T-helper 17 cell (primary cell): ENCODE measurements at places on chromosomes 7 and 10.

GRCh38 chr7:126778101-126778500, 474.6 kb downstream of the GRM8 start:
- no peak for DNase-seq

DNA sequence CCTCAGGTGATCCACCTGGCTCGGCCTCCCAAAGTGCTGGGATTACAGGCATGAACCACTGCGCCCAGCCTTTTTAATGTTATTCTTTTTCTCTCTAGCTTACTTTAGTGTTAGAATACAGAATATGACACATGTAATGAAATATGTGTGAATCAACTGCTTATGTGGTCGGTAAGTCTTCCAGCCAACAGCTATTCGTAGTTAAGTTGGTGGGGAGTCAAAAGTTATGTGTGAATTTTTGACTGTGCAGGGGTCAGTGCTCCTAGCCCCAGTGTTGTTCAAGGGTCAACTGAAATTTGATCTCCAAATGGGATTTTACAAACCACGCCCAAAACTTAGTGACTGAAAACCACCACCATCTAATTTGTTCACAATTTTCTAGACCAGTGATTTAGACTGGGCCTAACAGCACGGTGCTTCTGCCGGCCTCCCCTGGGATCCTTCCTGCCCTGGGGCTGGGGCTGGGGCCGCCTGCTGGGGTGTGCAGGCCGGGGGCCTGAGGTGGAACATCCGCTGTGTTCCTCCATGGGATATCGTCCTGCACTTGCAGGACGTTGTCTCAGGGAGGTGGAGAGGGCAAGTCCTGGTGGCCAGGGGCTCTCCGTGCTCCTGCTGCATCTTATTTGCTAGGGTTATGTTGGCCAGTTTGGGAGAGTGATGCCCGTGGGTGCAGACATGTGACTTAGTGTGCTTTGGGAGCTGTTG, 24.5 kb upstream of the GRB10 start:
- no peak for DNase-seq

- DNase-seq, result no peak
Measured at GRCh38 chr10:101629837-101630632, 41.9 kb downstream of the DPCD start.

- no peak for DNase-seq
Measured at GRCh38 chr10:122557516-122557915, 3.0 kb upstream of the DMBT1 start.

- no peak for DNase-seq
Measured at GRCh38 chr7:47503281-47503680, 78.6 kb downstream of the TNS3 start.

DNA sequence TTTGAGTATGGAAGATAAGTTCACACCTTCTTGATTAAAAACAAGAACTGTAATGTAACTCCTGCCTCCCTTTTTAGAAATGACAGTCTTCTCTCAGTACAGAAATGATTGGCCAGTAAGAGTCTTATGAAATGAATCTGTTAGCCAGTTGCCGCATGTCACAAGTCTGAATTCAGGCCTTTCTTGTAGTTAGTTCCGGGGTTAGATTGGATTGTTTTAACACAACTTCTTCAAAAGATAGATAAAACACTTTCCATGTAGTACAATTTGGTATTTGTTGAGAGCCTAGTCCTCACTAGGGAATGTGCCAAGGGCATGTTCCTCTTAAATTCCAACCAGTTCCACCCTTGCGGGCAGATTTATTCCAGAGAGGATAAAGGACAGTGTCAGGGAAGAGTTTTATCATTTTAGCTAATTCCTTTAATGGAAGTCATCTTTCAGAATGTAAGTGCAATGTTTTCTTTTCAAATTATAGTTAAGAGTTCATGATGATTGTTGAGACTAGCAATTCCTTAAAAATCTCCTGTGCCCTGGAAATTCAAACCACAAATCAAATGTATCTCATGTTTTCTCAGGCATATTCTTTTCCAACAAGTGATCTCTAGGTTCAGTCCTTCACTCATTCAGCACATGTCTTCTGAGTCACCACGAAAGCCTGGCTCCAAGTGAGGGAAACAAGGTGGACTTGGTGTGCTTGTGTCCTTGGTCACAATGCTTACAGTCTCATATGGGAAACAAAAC, 4.1 kb downstream of the FHIP2A start:
- no peak for DNase-seq

GRCh38 chr7:93949423-93949822, 27.9 kb downstream of the GNG11 start:
- DNase-seq, result no peak

- no peak for DNase-seq
Measured at GRCh38 chr7:135886345-135887132, 90.6 kb downstream of the MTPN start.

DNA sequence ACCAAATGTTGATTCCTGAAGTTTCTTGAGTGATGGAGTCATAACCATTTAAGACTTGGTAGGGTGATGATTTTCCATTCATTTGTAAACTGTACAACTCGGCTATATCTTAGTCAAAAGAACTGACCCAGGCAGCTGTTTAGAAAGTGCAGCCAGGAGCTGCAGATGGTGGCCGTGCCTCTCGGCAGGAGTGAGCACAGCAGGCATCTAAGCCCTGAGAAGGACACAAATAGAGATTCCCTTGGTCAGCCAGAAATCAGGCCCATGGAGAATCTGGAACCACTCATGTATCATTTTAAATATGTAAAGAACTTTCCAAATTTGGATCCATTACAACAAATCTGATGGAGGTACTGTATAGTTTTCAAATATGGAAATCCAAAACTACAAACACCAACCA, 177.0 kb upstream of the AKR1E2 start:
- DNase-seq, result no peak

- DNase-seq, result no peak
Measured at GRCh38 chr7:16357921-16358320, 63.4 kb downstream of the CRPPA start.

DNA sequence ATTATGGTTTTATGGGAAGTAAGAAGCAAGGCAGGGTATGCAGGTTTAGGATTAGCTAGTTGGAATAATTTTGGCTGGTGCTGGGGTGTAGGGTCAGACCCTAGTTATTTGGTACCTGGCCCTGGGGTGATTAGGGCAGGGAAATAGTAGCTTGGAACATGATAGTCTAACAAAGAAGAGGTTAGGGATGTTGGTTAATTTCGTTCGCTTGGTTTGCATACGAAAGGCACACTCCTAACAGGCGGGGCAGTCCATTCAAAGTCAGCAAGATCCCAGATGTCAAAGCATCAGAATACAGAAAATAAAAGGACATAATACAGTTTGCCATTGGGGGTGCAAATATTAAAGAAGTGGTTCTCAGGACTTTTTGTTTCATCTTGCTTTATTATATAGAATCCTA, 55.7 kb upstream of the ITPRID1 start:
- DNase-seq, result no peak

- DNase-seq, result no peak
Measured at GRCh38 chr7:114575098-114575497, 160.5 kb downstream of the FOXP2 start.

GRCh38 chr7:156220078-156220605, 407.9 kb upstream of the SHH start:
- no peak for DNase-seq

DNA sequence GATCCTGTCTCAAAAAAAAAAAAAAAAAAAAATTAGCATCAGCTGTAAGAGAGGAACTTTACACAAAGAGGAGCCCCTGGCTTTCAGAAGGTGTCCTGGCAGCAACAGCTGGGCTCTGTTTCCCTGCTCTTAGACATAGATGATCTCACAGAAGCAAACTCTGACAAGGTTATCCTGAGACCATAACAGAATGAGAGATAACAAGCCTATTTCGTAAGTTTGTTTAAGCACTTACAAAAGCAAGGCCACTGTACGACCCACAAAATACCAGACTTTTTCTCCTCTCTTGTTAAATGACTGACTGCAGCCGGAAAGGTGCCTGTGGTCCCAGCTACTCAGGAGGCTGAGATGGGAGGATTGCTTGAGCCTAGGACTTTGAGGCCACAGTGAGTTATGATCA, 33.3 kb upstream of the OTUD1 start:
- DNase-seq, result no peak

DNA sequence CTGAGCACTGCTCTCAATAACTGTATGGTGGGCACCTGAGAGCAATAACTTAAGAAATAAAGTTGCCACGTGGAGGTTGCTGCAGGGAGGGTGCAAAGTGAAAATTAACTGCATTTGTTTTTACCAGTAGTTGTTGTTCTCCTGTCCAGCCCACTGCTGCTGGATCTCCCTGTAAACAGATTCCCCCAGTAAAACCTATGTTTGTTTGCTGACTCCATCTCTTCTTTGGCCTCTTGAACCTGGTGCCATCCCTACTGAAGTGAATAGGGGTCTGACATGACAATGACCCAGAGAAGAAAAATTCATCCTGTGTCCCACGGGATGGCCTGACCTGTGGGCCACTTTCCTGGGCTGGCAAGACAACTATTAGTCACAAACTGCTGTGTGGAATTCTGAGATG, 1.7 kb downstream of the MBL2 start:
- no peak for DNase-seq

DNA sequence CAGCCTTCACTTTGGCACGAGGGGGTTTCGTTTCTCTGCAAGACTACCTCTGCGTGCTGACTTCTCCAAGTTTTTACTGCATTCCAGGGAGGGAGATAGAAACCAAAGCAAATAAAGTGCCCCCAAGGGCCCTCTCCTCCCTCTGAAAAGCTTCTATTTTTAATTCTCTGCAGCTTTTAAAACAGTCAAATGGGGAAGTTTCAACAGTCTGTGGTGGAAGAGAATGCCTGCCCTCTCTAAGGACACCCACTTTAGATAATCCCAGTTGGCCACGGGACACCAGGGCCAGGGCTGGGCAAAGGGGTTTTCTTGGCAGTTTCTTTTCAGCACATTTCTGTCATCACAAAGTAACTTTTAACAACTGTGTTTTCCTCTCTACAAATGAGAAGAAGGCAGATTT, 386.7 kb upstream of the NPVF start:
- DNase-seq, result no peak

DNA sequence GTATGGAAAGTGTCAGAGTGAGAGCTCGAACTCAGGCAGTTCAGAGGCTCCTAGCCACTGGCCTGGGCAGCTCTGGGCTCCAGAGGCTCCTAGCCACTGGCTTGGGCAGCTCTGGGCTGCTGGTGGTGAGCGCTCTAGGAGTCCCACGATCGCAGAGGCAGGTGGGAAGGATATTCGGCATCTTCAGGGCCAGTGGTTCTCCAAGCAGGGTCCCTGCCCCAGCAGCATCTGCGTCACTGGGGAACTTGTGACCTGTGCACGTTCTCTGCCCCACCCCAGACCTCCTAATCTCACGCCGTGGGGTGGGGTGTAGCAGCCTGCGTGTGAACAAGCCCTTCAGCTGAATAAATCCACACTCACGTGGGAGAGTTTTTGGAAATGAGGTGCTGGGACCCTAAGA, 25.2 kb upstream of the BTBD16 start:
- DNase-seq, result no peak

DNA sequence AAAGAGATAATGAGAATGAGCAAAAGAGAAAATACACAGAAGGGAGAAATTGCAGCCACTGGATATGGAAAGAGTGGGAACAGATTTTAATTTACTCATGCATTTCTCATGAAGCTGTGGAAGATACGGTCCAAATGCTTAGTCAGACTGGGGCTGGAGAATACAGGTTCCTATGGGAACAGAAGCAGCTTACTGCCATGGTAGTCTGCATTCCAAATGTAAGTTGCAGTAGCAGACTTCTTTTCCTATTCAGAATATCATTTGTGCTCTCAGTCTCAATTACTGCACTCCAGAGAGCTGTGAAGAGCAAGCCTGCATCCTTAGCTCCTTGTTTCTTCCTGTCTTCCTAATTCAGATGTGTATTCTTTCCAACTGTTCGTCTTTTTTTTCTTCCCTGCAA, 190.8 kb upstream of the TMEM196 start:
- no peak for DNase-seq

GRCh38 chr10:74178042-74178791, 27.2 kb downstream of the ADK start:
- DNase-seq, result no peak
